Breast epithelium (tissue), 4 donors: ENCODE measurements at places on chromosomes 5 and 9. TPM values are rescaled to one million over a fixed set of nuclear protein-coding genes. Genes with fewer than 3 reads are reported as not detected.

DNA sequence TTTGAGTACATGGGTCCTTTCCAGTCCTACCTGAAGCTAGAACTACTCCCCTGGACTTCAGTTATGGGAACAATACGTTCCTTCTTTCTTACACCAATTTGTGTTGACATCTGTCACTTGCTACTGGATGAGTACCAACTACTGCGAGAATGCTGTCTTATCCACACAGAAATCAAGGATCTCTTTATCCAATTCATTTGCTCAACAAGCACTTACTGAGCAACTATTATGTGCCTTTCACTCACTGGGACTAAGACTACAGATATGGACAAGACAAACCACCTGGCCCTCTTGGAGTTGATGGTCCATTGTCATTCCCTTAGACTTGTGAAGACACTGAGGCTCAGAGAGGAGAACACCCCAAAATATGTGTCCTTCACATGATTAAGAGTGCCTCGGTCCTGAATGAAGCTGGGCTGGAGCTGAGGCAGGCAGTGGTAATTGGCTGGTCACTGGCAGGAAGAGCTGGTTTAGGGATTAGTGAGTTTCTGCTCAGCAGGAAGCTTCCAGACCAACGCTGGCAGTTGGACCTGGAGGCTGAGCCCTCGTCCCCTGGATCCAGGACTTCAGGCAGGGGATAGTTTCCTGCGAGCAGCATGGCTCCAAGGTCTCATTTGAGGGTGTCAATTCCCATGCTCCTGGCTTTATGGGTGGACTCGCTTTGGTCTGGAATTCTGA lies 8.4 kb upstream of the ARSI start:
- no peak for DNase-seq

The IL13 gene
- total RNA-seq = 0.73 TPM

GRCh38 chr9:115397591-115398312 lies 279.8 kb upstream of the TNC start:
- DNase-seq = no peak

DNA sequence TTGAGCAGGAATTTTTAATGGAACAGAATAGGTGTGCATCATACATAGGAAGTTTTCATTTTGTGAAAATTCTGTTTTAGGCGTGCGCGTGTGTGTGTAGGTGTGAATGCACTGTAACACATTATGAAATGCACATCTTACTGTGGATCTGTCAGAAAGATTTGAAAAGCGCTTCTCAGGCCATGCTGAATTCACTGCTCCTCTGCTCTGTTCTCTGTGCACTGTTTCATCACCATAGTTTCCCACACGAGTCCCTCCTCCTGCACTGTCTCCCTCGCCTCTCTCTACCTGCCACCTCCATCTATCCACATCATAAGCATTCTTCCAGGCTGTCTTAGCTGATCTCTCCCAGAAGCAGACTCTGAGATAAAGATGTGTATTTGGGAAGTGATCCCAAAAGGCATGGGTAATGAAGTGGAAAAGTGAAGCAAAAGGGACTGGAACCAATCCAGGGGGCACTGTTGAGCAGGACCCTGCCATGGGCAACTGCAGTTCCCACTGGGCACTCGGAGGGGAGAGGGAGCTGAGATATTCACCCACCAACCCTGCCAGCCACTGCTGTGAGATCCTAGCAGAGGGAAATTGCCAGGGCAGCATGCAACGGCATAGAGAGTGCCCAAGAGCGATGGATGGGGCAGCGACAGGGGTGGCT lies 65.9 kb downstream of the GABBR2 start:
- DNase-seq = no peak

- DNase-seq = no peak
Measured at GRCh38 chr5:58122157-58122556, 337.7 kb downstream of the PLK2 start.

The PAEP gene
- total RNA-seq = not detected

The LSM11 gene
- 4.6 TPM for total RNA-seq

DNA sequence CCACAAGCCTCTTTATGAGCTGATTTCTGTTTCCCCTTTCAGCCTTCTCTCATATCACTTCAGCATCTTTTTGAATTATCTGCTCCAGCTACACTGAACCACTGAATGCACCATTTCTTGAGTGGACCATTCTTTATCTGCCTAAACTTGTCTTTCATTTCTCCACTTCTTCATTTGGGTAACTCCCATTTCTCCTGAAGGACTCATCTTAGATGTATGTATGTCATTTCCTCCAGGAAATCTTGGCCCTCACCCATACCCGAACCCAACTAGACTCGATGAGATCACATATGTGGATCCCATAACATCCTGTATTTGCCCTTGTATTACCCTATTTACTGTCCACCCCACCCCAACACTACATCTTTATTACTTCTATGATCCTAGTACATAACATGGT lies 249.8 kb downstream of the KIF4B start:
- no peak for DNase-seq

DNA sequence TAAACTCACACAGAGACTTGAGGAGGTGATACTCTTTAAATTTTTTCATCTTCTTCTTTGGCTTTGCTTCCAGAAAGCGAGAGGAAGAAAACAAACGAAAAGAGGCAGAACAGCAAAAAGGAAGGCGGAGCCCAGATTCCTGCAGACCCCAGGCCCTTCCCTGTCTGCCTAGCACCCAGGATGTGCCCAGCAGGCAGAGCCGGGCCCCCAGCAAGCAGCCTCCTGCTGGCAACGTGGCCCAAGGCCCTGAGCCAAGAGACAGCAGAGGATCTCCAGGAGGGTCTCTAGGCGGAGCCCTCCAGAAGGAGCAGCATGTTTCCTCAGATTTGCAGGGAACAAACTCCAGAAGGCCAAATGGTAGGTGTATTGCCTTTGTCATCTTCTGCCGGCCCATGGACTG lies 68.5 kb downstream of the TEX10 start:
- no peak for DNase-seq

The SETD9 gene
- 13.5 TPM for total RNA-seq

DNA sequence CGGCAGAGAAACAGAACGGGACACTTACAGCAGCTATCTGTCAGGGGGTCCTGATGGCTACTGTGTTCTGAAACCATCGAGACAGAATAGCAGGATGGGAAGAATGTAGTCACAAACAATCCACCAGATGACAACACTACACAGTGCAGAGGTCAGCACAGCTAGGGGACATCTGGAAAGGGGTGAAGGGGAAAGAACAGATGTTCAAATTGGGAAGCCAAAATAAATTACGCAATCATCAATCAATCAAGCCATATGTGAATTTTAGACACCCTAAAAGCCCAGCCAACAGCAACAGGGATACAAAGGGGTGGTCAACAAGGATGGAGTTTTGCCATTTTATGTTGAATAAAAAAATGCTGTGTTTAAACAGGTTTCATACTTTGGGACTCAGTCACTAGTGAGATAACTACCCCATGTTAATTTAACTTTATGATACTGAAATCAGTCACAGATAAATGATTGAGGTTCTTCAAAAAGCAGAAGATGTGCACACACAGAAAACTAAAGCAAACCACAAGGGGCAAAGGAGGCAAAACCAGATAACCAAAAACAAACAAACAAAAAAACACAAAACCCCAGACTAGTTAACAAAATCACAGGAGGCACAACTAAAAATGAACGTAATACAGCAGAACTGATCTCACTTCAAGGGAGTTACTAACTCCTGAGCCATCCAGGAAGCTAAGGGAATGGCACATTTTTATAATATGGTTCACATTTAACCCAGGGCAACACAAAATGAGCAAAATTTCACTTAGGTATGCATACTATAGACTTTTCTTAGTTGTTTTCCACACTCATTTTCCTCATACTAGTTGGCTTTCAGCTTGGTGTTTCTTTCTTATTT lies 65.9 kb downstream of the HABP4 start:
- DNase-seq = no peak
